Epithelial cell of esophagus (primary cell): ENCODE measurements at places on chromosomes 1 and 21.

DNA sequence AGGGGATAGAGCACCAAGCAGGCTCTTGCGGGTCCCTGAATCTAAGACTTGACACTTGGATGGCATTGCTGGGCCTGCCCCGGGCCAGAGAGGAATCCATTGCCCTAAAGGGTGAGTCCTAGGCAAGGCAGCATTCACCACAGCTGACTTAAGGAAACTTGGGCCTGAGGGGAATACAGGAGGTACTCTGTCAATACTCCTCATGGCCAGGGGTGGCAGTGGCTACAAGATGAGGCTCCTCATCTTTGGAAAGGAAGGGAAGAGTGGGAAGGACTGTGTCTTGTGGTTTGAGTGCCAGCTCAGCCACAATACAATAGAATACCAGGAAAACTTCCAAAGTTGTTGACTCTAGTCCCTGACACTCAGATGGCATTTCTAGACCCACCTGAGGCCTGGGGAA lies 5.1 kb downstream of the KRTAP22-1 start:
- DNase-seq = no peak

- peak; percentile 98 for DNase-seq
Observed at GRCh38 chr1:203663294-203663693, 36.7 kb downstream of the ATP2B4 start.

- no peak for DNase-seq
Observed at GRCh38 chr1:32321712-32322291, 14.2 kb downstream of the MARCKSL1 start.

GRCh38 chr1:9657521-9658032 lies 6.0 kb downstream of the PIK3CD start:
- DNase-seq = no peak

DNA sequence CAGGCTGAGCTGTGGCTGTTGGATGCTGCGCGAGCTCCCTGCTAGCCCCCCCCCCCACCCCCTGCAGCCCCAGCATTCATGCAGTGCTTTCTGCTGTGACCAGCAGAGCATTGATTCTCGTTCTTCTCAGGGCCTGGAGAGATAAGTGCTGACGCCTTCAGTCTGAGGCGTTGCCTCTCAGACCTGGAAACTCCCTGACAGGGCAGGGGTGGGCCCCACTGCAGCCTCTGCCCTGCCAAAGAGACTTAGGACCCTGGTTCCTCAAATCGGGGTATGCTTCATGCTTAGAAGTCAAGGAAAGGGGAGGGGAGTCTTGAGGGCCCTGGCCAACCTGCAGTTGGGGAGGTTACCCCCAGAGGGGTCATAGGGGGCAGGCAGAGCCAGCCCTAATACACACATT lies 38.5 kb downstream of the PTPRF start:
- no peak for DNase-seq

DNA sequence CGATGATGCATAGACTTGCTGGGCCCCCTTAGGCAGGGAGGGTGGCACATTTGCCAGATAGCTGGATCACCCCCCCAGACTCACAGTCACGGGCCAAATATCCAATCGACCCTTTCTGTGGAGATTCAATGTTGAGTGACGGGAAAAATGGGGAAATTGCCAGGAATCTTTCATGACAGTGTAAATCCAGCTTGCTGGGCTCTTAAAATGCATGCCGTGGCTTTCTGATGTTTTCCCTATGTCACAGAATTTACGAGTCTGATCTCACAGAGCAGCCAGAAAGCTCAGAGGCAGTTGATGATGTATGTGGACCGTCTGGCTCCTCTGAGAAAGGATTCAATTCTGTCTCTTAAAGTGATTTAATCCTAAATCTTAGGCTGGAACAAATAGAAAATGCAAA lies 150.1 kb upstream of the ZNF644 start:
- no peak for DNase-seq

DNA sequence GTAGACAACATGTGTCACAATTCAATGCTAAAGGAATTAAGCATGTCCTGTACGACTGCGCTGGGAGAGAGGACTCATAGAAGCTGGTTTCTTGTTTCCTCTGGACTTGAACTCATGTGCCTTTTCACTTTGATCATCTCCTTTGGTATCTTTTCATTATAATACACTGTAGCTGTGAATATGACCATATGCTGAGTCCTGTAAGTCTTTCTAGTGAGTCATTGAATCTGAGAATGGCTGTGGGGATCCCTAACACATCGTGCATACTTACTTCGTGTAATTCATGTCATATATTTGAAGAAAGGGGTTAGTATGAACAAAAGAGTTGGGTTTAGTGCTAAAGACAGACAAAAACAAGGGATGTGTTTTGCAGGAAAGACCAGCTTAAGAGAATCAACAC lies 148.1 kb upstream of the RUNX1 start:
- DNase-seq = peak; percentile 45

- peak; percentile 37 for DNase-seq
Observed at GRCh38 chr21:36661511-36662309, 37.2 kb upstream of the SIM2 start.

DNA sequence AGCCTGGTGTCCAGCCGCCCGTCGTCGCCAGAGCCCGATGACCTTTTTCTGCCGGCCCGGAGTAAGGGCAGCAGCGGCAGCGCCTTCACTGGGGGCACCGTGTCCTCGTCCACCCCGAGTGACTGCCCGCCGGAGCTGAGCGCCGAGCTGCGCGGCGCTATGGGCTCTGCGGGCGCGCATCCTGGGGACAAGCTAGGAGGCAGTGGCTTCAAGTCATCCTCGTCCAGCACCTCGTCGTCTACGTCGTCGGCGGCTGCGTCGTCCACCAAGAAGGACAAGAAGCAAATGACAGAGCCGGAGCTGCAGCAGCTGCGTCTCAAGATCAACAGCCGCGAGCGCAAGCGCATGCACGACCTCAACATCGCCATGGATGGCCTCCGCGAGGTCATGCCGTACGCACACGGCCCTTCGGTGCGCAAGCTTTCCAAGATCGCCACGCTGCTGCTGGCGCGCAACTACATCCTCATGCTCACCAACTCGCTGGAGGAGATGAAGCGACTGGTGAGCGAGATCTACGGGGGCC lies 1.2 kb downstream of the OLIG2 start:
- no peak for DNase-seq

DNA sequence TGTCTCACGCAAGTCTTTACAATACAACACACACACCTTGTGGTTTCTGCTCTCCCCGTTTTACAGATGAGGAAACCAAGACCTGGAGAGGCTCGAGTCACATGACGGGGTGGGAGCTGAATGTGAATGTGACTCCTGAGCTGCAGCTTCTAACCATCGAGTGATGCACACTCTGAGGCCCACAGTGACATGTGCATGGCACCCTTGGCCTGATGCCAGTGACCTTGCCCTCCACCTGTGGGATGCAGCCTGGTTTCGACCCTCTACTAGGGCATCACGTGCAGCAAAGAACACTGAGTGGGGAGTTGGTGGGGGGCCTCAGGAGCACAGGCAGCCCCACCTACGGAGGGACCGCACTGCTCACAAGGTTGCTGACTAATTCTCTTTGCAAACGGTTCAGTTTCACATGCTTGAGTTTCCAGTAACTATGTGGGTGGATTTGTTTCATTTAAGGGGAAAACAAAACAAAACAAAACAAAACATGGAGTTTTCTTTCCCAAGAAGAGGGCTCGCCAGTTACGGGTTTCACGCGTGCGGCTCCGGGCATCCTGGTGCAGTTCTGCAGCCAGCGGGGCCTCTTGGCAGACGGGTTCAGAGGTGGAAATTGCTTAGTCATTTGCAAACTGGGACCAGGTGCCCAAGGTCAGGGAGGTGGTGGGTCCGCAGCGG lies 22.9 kb downstream of the SPSB1 start:
- DNase-seq = peak; percentile 71

DNA sequence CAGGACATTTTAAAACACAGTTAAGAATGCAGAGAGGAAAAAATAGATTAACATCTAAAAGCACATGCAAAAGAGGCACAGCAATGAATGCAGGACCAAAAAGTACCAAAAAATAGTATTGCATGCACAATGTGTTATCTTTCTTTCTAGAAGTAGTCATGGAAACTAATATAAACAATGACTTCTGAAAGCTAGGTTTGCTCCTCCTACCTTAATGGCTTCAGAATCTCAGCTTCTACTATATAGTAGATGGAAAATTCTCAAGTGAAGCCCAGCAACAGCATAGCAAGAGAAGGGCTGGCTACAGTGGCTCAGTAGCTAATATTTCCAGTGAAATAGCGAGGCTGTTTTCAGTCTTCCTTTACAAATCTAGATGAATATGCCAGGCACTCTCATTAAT lies 125.1 kb downstream of the CRB1 start:
- DNase-seq = no peak

DNA sequence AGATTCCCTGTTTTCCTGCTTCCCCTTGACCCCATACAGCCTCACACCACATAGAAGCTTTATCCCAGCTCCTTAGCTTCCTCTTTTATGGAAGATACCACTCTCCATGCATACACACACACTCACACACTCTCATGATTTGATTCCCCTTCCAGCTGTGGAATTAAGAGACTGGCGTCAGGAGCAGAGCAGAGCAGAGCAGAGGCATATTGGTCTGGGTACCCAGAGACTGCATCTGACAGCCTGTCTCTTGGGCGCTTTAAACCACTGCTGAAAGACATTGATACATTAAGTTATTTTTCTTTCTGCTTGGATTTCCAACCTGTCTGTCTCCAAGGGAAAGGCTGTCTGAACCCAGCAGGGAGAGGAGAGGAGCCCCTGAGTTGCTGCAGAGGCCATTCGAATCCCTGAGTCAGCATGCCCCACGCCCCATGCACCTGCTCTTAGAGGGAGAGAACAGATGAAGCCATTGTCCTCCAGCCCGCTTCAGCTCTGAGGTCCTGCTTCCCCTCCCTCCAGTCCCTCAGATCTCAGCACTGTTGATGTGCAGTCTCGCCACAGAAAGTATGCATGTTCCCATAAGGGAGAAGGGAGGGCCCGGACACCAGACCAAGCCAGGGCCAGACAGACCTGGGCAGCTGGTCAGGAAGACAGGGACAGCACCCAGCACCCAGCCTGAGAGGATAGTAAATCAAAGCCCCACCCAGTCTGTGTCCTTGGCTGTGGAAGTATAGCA lies 66.7 kb upstream of the GJB5 start:
- no peak for DNase-seq

DNA sequence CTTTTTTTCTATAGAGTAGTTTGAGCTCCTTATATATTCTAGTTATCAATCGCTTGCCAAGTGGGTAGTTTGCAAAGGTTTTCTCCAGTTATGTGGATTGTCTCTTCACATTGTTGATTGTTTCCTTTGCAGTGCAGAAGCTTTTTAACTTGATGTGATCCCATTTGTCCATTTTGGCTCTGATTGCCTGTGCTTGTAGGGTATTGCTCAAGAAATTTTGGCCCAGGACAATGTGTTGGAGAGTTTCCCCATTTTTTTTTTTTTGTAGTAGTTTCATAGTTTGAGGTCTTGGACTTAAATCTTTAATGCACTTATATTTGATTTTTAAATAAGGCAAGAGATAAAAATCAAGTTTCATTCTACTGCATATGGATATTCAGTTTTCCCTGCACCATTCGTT lies 774.8 kb upstream of the ADAMTS5 start:
- no peak for DNase-seq

DNA sequence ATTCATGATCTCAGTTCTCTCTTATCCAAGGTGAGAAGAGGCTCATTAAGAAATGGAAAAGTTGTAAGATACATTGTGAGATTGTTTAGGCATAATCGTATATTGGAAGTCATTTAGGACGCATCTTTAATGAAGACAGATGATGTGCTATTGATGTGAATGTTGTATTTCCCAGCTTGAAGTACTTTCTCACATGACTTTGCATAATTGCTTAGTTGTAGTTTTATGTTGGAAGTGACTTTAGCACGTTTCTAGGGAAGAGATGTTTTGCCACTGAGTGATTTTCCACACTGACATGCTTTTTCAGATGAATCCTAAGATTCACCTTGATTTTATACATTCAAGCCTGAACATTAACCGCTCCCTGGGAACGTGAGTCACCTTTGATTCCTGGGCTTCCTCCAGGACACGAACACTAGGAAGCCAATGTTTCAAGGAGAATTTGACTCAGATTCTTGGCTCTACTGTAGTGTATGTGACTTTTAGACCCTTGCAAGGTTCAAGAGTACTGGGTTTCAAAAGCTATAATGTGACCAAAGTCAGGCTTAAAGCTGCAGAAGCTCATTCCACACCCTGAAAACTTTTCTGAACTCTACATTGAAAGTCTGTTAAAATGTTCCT lies 27.9 kb downstream of the ANGEL2 start:
- peak; percentile 56 for DNase-seq

- peak; percentile 94 for DNase-seq
Observed at GRCh38 chr1:59750328-59751003, 64.3 kb upstream of the HOOK1 start.

DNA sequence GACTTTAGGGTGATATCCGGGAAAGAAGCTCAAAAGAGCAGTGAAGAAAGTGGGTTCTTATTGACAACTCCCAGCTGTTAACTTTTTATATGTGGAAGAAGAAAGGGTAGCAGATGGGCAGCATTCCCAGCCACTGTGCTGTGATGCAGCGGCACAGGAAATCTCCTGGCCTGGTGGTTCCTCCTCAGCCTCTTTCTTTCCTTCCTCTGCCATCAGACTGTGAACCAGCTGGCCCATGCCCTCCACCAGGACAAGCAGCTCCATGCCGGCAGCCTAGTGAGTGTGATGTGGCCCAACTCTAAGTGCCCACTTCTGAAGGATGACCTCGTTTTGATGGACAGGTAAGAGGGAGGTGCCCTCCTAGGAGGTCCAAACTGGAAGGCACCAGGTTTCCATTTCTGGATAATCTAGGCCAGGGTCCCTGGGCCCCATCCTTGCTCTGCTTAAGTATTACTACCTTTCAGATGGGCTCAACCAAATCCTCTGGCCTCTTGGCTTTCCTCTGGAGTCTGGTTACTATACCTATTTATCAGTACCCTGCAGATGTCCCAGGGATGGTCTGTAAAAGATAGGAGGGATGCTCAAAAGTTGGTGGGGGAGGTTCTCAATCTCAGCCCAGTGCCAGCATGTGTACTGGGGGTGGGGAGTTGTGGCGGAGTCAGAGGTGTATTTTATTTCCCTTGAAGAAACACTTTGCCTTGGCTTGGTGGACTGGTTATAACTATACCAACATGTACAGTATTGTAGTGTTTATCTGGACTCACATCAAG lies 17.0 kb downstream of the MFN2 start:
- DNase-seq = no peak

GRCh38 chr1:115949156-115949555 lies 27.2 kb upstream of the SLC22A15 start:
- DNase-seq = peak; percentile 62

DNA sequence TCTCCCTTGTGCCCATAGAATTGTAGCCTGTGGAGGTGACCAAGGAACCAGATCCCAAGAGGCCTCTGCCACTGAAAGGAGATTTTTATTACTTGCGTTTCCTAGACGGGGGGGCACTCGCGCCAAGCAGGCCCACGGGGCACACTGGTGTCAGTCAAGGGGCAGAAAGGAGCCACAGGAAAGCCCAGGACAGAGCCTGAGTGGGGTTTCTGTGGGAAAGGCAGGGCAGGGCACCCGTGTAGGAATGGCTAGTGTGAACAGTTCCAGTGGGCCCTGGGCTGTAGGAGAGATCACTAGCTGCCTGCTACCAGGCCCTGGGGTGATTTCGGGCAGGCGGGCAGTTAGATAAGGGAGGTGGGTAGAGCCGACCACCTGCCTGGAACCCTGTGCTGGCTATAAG lies 70.8 kb downstream of the ADARB1 start:
- DNase-seq = no peak
